Inflammatory macrophage treated with lipopolysaccharide for 4 hours (primary cell): ENCODE measurements at places on chromosomes 1 and 21.

GRCh38 chr1:30270461-30270860 lies 452.9 kb downstream of the MATN1 start:
- no peak for DNase-seq

- no peak for DNase-seq
Measured at GRCh38 chr1:8214501-8215173, 103.3 kb upstream of the SLC45A1 start.

DNA sequence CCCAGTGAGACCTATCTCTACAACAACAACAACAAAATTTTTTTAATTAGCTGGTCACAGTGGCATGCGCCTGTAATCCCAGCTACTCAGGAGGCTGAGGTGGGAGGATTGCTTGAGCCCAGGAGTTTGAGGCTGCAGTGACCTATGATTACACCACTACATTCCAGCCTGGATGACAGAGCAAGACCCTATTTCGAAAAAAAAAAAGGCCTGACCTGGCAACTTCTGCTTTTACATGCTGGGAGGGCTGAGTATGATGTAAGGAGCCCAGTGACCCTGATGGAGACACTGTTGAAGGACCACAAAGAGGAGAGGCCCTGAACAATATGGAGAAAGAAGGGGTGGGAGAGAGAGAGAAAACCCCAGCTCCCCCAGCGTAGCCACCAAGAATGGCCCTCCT lies 9.2 kb upstream of the VPS26C start:
- DNase-seq = peak; percentile 51

DNA sequence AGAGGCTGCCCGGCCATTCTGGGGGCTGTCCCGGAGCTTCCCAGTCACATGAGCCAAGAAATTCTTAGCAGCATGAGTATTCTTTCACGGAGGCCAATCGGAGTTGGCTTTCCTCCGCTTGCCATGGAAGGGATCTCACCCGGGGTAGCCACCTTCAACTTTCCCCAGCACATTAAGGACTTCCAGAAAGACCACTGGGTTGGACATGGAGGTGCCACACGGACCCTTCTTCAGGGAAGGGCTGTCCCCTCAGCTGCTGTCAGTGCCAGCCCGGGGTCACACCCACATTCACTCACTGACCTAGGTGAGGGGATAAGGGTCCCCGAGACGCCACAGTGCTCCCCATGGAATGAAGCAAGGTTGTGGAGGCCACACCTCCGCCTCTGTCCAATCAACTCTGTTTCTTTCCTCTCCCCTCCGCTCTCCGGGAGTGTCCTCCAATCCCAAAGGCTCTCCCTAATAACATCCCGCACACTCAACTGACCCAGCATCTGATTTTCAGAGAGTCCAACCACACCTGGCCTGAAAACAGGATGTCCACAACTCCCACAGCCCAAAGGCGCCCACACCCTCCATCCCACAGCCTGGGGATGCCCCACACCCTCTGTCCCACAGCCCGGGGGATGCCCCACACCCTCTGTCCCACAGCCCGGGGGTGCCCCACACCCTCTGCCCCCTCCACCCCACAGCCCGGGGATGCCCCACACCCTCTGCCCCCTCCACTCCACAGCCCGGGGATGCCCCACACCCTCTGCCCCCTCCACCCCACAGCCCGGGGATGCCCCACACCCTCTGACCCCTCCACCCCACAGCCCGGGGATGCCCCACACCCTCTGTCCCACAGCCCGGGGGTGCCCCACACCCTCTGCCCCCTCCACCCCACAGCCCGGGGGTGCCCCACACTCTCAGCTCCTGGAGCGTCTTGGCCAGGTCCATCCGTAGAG lies 19.4 kb downstream of the RSPH1 start:
- no peak for DNase-seq

GRCh38 chr1:223341121-223341520 lies 22.9 kb downstream of the SUSD4 start:
- no peak for DNase-seq

GRCh38 chr21:15688809-15689208 lies 41.0 kb upstream of the USP25 start:
- DNase-seq = peak; percentile 90

DNA sequence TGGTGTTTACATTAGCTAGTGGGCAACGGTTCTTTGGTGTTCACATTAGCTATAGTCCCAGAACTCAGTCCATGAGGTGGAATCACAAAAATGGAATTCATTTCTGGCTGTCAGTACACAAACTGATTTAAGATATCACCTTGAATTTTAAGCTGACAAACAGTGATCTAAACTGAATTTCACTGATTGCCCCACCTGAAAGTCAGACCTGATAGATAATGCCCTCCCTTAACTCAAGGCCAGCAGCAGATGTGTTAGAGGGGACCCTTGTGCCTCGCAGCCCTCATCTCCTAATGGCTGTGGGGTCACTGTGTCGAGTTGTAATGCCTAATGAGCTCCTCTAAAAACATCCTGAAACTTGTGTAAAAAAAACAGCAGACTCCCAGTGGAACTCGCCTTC lies 8.6 kb downstream of the ARF1 start:
- no peak for DNase-seq
